ENCODE measurements at places on chromosomes 13 and 19.

- DNase-seq: peak; percentile 5
Observed at GRCh38 chr13:45879666-45880065, 28.1 kb upstream of the SIAH3 start.

DNA sequence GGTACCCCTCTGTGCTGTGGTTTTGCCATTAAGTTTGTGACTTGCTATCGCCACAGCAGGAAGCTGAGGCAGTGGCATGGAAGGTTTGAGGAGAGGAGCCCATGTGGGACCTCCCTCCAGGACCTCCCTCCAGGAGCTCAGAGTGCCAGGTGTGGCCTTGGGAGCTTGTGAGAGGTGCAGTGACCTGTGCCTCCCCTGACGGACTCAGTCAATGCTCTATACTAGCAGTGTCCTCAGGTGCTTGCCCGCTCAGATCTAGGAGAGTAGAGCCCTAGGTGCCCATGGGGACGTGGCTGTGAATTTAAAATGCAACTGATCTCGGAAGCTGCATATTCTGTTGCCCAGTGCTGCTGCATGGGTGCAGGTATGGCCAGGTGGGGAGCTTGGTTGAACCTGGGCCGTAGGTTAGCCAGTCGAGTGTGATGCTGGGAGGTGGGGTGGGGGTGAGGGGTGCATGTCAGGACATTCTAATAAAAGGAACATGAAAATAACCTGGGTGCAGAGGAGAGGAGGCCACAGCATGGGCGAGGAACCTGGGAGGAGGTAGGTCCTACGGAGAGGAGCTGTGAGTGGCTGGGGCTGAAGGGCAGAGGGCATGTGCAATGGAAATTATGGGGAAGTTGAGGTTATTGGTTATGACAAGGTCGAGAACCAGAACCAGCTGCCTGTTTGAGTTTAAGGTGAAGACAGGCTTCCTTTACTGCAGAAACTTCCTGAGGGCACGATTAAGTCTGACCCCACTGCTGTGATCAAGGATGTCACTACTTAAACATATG is 41.6 kb downstream of the TEX29 start:
- DNase-seq: no peak

DNA sequence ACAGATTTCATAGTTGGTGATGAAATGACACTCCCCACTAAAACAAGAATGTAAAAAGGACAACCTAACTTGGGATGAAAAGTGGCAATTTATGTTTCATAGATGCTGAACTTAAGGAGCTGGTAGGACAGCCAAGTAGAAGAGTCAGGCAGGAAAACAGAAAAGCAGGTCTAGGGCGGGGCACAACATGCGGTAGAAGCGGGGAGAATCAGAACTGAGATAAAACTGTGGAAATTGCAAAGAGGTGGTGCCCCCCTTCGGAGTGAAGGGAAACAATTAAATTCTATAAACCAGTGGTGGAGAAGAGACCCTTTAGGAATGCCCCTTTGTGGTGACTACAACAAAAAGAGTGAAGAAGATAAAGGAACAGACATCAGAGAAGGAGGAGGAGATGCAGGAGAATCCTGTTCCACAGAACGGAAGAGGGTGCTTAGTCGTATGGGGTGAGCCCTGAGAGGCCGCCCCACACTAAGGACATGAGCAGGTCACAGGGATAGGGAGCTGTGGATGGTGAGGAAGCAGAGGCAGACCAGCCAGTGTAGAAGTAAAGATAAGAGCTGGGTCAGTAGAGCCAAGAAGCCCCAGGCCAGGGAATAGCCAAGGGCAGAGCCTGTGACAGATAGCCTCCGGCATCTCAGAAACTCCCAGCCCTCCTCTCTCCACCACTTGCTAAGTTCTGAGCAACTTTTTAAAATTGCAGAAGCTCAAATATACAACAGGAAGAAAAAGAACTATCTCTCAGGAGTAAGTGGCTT is 100.3 kb upstream of the DOCK9 start:
- DNase-seq: no peak

DNA sequence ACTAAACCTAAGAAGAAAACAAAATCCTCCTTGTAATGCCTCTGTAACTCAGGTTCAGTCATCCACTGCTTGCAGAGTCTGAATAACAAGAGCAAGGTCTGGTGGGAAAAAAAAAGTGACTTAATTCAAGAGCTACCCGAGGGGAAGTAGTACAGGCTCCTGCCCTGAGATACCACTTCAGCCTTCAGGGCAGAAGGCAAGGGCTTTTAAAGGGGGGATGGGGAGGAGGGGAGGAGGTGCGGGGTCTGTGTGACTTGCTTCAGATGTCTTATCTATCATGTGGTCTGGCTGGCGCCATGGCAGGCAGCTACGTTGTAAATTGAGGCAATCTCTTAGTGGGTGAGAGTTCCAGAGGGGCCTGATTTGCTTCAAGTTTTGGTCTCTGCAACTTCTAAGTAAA is 66.7 kb downstream of the LRRC63 start:
- DNase-seq: no peak

DNA sequence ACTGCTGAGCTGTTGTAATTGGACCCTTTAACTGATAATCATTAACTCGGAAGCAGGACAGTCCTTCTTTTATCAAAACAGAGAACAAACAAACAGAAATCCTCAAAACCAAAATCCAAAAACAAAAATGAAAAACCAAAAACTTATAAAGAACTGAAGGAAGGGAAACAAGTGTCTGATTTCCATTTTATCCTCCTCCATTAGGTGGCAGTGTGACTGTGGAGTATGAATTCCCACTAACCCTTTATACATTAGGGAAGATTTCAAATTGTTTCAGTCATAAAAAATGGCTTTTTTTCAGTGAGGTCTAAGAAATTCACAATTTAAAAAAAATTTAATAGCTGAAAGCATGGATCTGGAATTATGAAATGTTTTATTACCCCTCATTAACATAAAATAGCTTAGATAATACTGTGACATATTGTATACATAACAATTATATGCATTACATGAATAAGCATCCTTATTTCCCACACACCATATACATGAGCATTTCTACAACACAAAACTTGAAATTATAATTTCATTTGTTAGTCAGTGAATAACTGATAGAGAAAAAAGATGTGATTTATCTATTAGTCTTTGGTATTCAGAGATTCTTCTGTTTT is 1074.3 kb upstream of the PCDH9 start:
- peak; percentile 65 for DNase-seq

DNA sequence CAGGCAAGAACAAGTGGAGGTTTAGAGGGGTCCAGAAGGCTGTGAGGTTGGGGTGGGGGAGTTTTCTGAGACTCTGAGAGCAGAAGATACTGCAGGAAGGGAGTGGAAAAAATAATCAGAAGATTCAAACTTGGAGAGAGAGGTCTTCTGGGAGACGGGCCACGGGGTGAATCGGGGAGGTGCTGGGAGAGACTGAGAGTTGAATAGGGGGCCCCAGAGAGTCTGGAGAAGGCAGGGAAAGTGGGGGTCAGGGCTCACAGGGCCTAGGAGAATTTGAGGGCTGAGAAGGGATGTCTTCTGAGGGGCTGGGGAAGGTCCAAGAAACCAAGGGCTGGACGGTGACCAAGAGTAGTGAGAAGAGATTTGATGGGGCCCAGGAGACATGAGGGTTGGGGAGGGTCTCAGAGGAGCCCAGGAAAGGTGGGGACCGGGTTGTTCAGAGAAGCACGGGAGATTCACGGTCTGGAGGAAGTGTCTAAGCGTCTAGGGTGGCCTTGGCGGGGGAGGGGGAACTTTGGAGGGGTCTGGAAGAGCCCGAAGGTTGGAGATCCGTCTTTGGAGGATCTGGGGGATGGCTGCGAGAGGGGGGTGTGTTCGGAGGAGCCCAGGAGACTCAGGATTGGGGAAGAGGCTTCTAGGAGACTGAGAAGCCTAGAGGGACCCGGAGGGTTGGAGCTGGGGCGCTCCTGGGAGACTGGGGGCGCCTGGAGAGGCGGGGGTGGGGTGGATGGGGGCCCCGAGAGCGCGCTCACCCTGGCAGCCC is 1.5 kb downstream of the KCNC3 start:
- DNase-seq: no peak

DNA sequence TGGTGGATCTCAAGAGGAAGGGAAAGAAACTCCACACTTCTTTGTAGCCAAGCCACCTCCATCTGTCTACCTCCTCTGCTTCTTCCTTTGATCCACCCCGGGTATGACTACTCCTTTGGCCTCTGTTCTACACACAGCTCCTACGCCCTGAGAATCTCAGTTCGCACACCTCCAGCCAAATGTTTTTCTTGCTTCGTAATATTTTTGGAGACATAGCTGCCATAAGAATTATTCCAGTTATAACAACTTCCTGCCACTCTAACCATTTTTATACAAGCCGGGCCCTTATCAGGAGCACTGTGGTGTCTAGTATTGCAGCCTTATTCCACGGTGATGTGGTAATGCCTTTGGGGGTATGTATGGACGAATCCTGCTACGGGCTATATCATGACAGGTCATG is 126.7 kb downstream of the STARD13 start:
- no peak for DNase-seq

- peak; percentile 75 for DNase-seq
Observed at GRCh38 chr19:38952395-38953165, 21.8 kb downstream of the MRPS12 start.

- peak; percentile 49 for DNase-seq
Observed at GRCh38 chr19:42285541-42285941, 16.4 kb upstream of the PRR19 start.

- DNase-seq: no peak
Observed at GRCh38 chr13:99330942-99331341, 23.7 kb upstream of the GPR183 start.

DNA sequence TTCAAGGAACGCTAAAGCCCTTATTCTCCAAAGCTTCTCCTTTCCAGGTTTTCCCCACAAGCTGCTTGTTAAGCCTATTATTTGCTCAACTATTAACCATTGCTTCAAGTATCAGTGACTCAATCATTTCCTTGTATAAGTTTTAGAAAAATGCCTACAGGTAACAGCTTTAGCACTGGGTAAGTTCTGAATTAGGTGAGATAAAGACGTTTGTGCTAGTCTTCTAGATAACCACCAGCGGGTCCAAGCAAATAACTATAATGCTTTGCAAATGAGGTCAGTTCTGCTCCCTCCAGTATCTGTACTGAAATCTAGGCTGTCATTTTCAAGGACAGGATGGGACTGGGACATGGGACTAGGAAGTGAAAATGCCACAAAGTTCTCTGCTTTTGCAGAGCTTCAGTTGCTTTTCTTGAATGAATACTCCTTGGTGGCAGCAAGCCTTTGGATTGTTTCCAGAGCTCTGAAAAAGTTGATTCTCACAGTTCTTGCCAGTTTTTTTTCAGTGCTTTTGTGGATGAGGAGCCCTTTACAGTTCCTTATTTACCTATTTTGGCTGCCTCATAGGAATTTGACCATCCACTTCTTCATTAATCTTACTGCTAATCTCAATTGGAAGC is 1487.7 kb downstream of the EFNB2 start:
- DNase-seq: no peak

DNA sequence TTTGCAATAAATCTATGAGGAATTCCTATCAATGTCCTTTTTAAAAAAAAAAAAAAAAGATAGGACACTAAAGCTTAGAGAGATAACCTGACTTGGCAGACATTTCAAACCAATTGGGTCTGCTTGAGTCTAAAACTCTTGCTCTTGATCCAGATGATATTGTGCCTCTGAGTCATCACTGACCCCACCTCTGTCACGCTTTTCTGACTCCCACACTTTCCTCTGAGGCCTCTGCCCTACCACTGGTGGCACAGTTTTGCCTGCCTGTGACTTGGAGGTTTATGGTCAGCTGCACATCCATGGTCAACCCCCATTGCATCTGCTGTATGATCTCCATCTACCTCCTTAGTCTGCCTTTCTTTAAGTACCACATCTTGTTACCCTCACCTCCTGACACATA is 328.7 kb downstream of the SPRY2 start:
- no peak for DNase-seq

DNA sequence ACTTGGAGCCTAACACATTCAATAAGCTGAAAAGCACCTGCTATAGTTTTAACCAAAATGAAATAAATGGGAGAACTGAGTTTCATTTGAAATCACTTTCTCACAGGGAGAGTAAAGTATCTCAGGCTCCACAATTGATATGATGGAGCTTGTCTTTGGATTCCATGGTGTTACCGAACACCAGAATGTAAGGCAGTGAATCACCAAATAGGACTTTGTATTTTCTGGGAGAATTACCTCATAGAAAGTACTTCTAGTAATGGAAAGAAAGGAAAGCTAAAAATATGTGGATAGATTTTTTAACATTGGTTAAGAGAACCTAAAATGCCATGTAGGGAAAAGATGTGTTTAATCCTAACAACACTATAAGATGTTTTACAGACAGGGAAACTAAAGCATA is 123.6 kb downstream of the NALCN start:
- DNase-seq: no peak

DNA sequence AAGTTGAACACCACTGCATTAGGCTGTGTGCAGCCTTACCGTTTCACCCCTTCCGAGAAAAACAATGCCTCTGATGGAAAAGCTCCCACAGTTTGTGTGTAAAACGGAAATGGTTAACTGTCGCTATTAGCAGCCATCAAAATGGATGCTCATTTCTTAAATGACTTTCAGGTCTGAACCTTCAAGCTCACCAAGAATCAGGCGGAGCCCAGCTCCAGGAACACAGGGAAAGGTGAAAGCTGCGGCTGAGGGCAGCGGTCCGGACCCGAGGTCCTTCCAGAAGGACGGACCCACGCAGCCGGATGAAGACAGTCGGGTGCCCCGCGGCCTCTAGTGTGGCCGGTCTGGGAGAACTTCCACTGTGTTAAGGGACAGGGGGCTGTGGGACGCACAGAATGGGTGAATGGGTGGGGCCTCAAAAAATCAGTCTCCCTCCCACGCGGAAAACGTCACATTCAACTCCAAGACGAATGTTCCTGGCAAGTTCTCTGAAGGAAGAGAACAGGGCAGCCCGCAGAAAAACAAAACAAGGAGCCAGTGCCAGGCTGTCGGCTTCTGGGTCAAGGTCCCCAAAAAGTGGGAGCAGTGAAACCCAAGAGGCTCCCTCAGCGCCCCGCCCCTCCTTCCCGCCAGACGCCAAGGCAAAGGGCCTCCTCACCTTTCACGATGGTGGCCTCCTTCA is 4.9 kb downstream of the IRS2 start:
- peak; percentile 18 for DNase-seq

- DNase-seq: peak; percentile 65
Observed at GRCh38 chr19:55467236-55468053, 2.9 kb upstream of the C19orf85 start.

DNA sequence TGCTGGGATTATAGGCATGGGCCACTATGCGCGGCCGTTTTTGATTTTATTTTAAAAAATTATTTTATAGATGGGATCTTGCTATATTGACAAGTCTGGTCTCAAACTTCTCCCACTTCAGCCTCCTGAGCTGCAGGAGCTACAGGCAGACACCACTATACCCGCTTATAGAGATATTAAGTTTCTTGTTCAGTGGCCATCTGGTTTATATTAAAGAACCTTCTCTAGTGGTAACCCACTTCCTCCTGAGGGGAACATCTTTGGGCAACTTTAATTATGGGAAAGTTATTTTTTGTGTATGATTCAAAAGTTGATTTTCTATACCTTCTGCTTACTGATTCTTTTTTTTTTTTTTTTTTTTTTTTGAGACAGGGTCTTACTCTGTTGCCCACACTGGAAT is 172.7 kb downstream of the KLF5 start:
- DNase-seq: no peak

DNA sequence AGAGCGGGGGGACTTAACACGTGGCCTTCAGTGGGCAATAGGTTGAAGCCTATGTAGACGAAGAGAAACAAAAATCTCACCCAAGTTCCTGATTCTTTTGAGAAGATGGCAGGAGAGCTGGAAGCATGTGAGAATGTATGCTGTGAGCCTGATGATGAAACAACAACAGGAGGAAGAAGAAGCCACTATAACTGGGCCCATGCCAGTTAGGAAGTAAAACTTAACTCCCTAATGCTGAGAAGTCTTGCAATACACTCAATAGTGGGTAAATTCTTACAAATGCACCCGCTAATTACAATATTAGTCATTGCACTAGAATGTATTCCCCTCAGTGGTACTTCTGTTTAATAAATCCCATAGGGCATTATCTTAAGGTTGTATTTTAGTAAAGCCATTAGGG is 9.1 kb downstream of the PCDH17 start:
- DNase-seq: no peak
